ENCODE measurements at places on chromosomes 1 and 21.

GRCh38 chr1:100246738-100247137, 2.9 kb downstream of the DBT start:
- DNase-seq = no peak

GRCh38 chr1:175648927-175649326, 94.5 kb downstream of the TNR start:
- DNase-seq = no peak

- no peak for DNase-seq
Measured at GRCh38 chr1:118905196-118905595, 82.9 kb downstream of the TBX15 start.

GRCh38 chr1:53626616-53627015, 112.3 kb downstream of the GLIS1 start:
- no peak for DNase-seq

GRCh38 chr21:14076143-14076806, 134.5 kb downstream of the LIPI start:
- DNase-seq = no peak

DNA sequence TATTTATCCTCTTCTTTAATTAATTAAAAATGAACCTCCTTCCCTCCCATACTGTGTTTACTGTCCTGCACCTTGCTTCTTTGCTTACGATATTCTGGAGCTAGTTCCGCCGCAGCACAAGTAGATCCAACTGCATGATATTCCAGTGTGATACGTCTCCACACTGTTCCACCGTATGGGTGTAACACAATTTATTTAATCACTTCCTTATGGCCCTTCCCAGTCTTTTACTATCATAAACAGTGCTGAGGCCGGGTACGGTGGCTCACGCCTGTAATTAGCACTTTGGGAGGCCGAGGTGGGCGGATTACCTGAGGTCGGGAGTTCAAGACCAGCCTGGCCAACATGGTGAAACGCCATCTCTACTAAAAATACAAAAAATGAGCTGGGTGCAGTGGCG, 25.7 kb downstream of the CNST start:
- no peak for DNase-seq

DNA sequence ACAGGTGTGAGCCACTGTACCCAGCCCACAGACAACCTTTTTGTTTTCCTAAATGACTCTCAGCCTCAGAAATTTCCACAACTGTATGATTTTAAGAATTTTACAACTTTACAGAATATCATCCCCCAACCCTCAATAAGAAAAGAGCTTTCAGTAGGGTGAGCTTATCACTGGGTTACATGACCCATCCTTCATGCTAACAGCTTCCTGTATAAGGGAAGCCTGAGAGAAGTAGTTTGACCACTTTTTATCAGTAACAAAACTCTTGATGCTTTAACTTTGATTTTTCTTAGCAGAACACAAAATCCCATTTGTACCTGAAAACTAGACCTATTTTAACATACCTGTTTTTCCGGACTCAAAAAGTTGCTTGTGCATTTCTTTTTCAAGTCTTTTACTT, 9.7 kb upstream of the MYBPHL start:
- DNase-seq = no peak

- DNase-seq = no peak
Measured at GRCh38 chr1:4284976-4285375, 369.4 kb upstream of the AJAP1 start.

DNA sequence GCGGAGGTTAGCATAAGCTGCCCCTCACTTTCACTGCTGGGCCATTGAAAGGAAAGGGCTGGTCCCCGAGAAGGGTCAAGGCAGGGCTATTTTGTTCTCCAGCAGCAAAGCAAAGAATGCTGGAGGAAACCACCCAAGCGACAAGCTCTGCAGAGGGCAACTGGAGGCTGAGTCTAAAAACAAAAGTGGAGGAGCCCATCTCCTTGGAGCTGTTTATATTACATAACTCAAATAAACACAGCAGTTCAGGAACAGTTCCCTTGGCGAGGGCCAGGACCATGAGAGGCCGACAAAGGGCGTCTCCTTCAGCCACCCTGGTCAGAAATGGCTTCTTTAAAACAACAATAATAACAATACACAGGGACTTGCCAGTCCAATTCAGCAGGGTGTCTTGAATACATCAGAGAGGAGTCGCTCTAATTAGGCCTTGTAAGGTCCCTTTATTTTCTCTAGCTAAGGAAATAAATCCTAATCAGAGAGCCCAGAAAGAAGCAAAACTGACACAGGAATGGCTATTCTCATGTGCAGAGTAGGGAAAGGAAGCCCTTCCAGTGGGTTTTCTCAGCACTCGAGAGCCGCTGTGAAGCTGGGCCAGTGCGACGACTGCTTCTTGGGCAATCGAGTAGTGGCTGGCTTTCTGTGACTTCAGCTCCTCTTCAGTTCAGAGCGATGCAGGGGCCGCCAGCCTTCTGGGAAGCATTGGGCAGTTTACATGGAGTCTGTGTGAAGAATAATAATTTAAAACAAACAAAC, 57.0 kb upstream of the TARBP1 start:
- no peak for DNase-seq

DNA sequence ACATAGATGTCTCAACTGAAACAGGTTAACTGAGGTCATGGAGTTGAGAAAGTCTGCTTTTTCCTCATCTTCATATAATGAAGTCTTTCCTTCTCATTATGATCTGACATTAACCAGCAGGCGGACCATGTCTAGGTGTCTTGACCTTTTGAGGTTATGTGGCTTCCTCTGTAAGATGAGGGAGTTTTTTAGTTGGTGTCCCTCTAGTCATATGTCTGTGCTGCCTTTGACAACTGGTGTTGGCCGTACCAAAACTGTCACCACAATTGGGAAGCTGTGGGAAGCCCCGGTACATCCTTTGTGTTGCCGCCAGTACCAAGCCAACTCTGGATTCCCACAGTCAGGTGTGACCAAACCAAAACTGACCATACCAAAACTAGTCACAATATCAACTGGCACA, 105.1 kb downstream of the PBX1 start:
- no peak for DNase-seq

DNA sequence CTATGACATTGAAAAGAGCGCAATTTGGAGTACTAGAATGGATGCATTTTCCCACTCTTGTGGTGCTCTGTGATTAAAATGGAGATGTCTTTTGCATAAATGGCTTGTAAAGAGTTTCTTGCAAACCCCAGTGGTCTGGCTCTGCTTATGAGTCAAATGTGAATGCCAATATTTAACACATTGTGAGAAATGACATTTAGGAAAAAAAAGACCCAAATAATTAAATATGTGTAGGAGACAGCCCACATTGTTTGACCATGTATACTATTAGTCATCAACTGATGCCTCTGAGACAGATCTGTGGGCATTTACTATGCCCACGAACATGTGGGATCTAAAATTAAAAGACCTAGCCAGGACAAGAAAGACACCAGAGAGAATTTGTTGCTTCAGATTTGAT, 22.2 kb upstream of the RUNX1 start:
- no peak for DNase-seq

DNA sequence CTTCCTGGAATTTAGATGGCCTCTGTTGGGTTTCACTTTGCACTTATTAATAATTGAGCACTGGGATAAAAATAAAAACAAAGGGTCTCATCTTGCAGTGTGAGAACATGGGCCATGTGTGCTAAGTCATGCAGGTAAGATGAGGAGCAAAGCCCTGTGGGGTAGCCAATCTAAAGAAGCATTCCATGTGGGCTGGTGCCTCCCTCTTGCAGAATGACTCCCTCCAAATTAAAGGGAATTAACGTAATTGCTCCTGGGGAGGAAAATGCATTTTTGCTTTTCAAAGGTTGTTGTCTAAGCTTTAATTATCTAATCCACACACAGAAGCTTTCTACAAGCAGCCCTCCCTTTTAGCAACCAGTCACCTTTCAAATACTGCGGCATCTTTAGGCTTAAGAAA, 69.8 kb downstream of the CDC14A start:
- no peak for DNase-seq
